ENCODE measurements at places on chromosomes 1 and 21.

DNA sequence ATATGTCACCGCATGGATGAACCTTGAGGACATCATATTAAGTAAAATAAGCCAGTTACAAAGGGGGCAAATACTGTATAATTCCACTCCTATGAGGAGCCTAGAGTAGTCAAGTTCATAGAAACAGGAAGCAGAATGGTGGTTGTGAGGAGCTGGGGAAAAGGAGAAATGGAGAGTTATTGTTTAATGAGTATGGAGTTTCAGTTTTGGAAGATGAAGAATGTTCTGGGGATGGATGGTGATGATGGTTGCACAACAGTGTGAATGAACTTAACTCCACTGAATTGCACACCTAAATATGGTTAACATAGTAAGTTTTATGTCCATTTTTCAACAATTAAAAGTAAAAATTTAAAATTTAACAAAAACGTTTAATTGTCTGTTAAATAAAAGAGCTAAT lies 220.9 kb upstream of the JUN start:
- no peak for DNase-seq

DNA sequence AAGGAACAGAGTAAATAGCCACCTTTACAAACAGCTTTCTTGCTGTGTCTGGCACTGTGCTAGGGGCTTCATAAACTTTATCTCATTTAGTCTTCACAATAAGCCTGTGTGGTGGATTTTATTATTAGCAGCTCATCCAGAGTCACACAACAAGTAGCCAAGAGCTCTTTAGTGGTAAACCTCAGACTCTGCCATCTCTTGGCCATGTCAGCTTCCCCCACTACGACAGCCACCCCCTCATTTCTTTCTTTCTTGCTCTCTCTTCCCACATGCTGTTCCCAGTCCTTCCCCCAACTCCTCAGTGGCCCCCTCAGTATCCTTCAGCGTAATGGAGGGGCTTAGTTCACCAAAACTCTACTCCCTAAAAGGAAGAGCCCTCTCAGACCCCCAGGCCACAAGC lies 1.2 kb upstream of the ZNF683 start:
- peak; percentile 43 for DNase-seq

DNA sequence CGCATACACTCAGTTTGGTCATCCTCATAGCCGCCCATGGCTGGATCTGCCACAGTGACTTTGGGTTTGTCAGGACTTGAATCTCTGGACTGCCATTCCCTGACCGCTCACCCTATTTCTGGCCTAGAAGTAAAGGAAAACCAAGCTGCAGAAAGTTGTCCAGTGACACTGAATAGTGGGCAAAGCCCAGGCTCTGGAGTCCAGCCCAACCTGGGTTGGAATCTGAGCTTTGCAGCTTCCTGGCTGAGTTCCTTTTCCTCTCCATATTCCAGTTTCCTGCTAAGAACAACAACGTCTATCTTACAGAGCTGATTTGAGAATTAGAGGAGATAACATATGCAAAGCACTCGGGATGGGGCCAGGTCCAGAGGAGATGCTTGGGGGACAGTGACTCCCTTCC lies 15.6 kb upstream of the EIF4G3 start:
- DNase-seq = no peak

DNA sequence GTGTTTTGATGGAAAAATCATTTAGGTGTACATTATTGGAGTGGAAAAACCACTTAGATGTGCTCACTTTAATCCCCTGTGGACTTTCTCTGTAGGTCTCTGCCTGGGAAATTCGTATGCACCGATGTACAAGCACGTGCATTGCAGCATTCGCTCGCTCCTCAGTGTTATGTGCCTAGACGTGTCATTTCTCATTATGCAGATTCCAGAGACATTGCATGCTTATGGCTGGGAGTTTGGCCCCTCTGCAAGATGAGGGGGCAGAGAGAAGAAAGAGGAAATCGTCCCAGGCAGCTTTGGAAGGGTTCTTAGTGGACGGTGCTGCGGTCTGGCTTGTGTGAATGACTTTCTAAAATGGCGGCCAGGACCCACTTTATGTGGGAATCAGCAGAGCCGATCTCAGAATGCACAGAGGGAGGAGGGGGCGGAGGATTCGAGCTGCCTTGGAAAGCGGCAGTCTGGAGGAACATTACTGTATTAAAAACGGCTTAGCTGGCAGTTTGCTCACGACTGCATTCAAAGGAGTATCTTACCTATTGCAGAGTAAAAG lies 2.3 kb downstream of the SPEN start:
- peak; percentile 89 for DNase-seq

DNA sequence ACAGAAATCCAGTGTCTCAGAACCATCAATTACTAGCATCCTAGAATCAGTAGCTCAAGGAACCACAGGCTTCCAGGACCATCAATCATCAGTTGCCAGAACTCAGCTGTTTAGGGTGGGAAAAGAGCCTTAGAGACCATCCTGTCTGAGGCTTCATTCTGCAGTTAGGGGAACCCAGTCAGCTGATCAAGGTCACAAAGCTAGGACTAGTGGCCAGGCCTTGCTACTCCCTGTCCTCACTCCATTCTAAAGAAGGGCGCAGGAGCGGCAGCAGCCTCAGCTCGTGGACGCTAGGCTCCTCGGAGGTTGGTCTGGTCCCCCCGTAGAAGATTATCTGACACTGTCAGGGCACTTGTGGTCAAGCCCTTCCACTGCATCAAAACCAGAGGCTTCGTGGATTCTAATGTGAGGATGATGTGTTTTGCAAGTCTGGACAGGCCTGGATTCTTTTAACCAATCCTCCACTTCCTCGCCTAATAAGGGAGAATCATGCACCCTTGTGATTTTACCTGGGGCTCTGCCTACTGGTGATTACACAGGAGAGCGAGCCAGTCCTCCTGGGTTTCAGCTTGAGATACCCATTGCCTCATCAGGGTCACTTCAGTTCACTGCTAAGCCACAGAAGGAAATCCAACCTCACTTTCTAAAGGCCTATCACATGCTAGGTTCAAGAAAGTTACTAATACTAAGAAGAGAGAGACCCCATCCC lies 41.7 kb upstream of the IFFO2 start:
- no peak for DNase-seq

- peak; percentile 6 for DNase-seq
Observed at GRCh38 chr21:37916310-37917051, at the start of gene KCNJ6. KCNJ6 (minus strand) TSS chr21:37916457; CDS start chr21:37840682, 75,775 bp downstream.

GRCh38 chr1:154328318-154329151 lies 3.2 kb downstream of the ATP8B2 start:
- DNase-seq = peak; percentile 69

DNA sequence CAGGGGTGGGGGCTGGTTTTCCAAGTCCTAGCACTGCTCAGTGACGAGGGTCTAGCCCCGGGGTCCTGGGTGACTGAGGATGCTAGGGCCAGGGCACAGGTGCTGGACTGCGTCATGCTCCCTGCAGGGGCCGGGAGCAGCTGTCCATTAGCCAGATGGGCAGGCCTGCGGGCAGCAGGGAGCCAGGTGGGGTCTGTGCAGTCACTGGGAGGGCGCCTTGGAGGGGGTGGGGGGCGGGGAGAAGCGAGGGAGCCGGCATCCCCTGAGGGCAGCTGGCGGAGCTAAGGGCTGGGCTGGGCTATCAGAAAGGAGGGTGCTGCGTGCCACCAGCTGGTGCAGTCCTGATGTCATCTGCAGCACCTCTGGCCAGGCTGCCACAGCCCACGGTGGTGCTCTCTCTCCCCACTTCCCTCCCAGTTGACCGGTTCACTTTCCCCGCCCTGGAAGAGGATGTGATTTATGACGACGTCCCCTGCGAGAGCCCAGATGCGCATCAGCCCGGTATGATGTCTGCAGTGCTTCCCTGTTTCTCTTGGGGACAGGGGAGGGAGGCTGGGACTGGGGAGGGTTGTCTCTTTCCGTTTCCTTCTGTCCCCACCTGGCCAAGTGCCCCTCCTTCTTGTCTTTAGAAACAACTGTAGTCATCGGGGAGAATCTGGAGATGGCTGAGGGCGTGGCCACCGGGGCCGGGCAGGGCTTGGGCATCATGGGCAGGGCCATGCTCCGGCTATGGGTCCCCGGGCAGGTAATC lies 63.8 kb downstream of the ARHGEF10L start:
- DNase-seq = no peak

GRCh38 chr21:34745557-34746255 lies 76.9 kb downstream of the CLIC6 start:
- peak; percentile 87 for DNase-seq

GRCh38 chr1:209484429-209484828 lies 99.1 kb upstream of the CAMK1G start:
- no peak for DNase-seq

- no peak for DNase-seq
Observed at GRCh38 chr21:32347977-32348376, 44.8 kb downstream of the URB1 start.

DNA sequence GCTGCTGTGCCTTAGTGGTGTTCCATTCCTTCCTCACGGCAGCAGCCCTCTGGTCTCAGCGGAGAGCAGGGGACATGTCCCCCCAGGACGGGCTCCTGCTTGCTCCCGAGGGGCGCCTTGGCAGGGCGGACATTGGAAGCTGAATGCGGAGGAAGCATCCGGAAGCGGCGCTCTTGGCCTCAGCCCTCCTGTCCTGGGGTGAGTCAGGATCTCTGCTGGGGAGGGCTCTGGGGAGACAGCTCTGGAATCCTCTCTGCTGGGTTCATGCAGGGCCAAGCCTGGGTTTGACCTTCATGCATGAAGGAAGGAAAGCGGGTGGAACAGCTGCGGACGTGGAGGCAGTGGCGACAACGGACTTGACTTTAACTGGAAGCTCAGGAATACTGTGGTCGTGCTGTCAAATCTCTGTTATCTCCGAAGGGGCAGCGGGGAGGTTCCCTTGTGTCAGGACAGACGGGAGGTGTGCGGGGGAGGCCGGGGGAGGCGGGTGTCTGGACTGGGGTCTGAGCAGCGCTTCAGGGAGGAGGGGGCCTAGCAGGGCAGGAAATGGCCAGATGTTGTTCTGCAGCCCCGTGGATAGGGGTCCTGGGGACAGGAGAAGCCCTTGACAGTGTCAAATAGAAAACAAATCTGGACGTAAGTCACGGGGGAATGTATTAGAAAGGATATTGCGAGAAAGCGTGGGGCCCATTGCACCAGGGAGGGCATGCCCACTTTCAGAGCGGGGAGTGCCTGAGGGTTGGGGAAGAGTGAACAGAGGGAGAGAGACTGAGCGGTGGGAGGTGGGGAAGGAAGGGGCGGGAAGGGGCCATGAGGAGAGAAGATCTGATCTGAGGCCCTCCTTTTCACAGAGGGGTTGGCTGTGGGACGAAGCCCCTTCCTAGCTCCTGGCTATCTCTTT lies 26.6 kb downstream of the CRYAA start:
- DNase-seq = no peak

DNA sequence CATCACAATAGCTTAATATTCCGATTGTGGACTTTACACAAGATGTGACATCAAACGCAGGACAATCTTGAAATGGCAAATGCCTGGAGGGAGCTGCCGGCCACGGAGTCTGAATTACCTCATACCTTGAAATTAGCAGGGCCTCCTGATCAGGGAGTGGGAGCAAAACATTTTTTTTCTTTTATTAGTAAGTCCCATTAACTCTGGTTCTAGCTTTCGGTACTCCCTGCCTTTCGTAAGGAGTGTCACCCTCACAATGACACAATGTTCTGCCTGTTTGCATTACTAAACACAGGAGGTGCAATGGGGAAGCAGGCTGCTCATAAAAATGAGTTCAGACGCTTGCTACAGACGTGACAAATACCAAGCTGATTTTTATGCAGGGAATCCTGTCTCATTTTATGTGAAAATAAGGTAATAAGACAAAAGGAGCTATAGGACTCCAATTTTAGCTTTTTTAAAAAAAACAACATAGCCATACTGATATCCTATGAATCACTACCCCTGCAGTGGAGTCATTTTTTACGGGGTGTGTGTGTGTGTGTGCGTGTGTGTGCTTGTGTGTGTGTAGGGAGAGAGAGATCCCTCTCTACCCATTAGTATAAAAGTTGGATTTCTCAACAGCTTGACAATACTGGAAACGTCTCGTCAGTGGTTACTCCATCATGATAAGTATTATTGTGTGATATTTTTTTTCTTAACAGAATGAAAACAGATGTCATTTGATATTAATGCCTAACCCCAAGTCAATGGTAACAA lies 205.1 kb upstream of the RUNX1 start:
- DNase-seq = peak; percentile 53

- peak; percentile 50 for DNase-seq
Observed at GRCh38 chr1:207935166-207935583, 24.2 kb upstream of the CD34 start.

DNA sequence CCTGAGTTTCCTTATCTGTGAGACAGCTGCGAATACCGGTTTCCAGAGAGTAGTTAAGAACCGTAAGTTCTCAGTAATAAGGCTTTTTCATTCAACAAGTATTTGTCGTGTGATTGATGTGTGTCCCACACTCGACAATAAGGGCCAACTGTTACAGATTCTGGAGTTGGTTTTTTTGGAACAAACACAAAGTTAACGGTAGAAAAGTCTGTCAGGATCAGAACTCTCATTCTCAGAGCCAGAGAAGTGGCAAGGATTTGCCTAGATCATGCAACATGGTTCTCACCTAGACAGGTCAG lies 837 bp downstream of the NUDC start:
- no peak for DNase-seq

DNA sequence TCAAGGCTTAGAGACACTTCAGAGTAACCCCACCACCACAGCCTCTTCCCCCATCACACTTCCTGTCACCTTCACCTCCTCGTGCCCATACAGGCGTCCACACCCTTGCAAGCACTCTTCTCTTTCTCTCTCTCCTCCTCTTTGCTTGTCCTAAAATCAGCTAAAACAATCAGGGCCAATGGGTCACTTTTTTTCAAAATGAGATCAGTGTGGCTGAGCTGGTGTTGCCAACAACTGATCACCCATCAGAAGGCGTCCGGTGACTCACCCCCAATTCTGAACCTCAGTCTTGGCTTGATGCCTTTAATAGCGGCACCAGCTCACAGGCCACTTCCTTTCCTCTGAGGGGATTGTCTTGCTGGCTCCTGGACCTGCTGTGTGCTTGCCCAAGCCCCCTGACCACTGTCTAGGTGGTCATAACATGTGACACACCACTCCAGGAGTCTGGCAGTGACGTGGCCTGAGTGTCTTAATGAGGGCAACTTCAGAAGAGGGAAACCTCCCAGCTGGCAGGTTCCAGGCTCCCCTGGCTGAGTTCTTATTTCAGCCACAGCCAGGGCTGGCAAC lies 1.6 kb downstream of the DRAXIN start:
- DNase-seq = peak; percentile 88

GRCh38 chr1:31762726-31763670 lies 1.1 kb downstream of the ADGRB2 start:
- DNase-seq = peak; percentile 75

DNA sequence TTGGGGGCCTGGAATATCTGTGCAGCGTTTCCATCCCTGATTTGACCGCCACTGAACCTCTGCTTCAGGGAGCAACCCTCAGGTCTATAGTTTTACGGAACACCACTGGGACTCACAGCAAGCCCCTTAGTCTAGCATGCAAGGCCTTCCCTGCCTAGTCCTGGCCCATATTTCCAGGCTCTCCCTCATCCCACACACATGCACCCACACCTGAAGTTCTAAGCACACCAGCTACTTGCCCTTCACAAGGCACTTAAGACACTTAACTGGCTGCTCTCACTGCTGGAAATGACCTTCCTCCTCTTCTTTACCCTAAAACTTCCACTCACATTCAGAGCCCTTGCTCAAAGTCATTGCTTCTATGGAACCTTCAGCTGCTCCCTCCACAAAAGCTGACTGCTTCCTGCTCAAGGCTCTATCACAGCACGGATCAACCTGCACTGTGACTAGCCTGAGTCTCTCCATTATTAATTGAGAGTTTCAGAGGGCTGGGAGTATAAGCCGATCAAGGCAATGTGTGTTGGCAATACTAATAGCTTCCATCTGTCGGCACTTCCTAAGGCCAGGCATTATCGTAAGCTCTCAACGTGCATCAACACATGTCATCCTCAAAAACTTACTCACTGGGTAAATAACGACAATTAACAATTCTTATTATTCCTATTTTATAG lies 84.3 kb downstream of the RRAGC start:
- DNase-seq = no peak

All from NB4 (cell line).